Brain (organoid and tissue), 16 donors: ENCODE measurements at places on chromosomes 6 and 20.
A peak's percentile ranks its signal among the peaks of the same experiment; 100 is the strongest.

- peak; percentile 79 for DNase-seq
Measured at GRCh38 chr6:41675176-41675775, 37.0 kb downstream of the MDFI start.

DNA sequence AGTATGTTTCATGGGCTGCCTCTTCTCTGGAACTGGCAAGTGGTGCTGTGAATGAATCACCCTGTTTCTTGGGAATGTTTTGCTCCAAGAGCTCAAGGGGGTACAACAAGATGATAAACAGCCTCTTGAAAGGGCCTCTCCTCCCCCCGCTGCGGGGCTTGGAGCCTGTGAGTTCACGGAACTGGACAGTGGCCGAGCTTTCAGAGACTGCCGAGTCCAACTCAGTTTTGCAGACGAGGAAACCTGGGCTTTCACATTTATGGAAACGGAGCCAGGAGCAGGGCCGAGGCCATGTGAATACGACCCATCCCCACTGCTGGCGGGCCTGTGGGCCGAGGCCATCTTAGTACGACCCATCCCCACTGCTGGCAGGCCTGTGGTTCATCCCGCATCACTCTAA is 18.2 kb upstream of the SRC start:
- DNase-seq: no peak

DNA sequence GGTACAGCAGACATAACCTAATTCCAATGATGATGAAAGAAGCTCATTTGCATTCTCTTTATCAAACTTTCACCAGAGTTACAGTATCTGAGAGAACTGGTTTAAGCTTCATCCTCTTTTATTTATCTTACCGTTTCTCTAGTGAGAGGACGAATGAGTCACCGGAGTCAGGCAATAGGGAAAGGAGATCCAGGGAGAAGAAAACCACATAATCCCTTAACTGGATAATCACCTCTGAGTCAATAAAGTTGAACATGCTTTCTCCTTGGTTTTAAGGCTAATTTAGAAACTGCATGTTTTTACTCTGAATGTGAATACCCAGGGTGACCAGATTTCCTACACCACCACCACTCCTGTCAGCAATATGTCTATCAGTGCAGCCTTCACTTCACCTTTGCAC is 313.7 kb upstream of the TBX18 start:
- no peak for DNase-seq

GRCh38 chr6:164741938-164742451 is 567.4 kb downstream of the C6orf118 start:
- DNase-seq: no peak

DNA sequence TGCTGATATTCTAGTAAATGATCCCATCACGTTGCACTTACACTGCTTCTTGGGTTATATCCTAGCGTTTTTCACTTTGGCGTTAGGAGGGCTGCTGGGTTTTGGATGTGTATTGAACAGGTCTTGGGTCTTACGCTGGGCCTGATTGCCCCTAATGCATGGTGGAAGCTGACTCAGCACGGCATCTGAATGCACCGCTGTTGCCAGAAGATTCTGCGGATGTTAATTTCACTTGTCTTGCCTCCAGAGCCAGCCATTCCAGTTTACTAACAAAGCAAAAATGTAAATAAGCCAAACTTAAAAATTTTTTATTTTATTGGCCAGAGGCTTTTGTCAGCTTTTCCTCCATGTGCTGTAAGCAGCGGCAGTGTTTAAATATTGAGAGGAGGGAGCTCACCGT is 233.5 kb downstream of the TMEM242 start:
- DNase-seq: peak; percentile 25

- no peak for DNase-seq
Measured at GRCh38 chr20:25120457-25120856, 38.5 kb upstream of the VSX1 start.

GRCh38 chr20:20393207-20394120 is 25.6 kb downstream of the INSM1 start:
- DNase-seq: no peak

- DNase-seq: no peak
Measured at GRCh38 chr20:48169650-48170225, 384.5 kb upstream of the SULF2 start.

DNA sequence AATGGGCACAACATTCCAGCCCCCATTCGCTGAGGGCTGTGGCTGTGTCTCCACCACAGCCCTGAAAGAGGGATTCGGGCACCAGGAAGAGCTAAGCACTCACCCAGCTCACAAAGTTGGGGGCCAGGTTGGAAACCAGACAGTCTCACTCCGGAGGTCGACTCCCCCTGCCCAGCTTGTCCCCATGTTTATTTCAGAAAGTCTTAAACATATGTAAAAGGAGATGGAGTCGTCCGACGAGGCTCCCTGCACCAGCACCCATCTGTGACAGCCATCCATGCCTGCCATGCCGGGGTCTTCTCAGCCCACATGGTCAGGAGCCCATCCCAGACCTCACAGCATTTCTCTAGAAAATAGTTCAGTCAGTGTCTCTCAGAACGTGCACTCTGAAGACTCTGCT is 63.6 kb upstream of the STX16 start:
- DNase-seq: no peak

DNA sequence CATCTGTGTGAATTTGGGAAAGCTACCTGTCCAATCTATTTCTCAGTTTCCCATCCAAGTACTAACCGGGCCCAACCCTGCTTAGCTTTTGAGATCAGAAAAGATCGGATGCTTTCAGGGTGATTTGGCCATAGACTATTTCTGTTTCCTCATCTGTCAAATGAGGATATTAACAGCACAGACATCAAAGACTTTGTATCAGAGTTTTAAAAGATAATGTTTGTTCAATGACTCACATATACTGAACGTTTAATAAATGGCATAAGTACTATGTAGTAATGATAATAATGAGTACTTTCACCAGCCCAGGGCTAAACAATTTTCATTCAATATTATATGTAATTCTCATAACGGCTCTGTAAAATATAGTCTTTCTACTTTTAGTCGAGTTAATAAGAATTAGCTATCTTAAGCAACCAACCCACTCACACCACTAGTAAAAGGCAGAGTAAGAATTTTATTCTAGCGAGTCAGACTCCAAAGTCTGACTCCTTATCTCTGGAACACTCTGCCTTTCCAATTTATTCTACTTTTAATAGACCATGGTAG is 216.5 kb downstream of the ARHGAP18 start:
- no peak for DNase-seq

- peak; percentile 32 for DNase-seq
Measured at GRCh38 chr6:35919827-35920751, 809 bp downstream of the SRPK1 start.
